ENCODE measurements at places on chromosomes 1 and 21.

- no peak for DNase-seq
Observed at GRCh38 chr1:2103266-2103900, 53.2 kb downstream of the PRKCZ start.

DNA sequence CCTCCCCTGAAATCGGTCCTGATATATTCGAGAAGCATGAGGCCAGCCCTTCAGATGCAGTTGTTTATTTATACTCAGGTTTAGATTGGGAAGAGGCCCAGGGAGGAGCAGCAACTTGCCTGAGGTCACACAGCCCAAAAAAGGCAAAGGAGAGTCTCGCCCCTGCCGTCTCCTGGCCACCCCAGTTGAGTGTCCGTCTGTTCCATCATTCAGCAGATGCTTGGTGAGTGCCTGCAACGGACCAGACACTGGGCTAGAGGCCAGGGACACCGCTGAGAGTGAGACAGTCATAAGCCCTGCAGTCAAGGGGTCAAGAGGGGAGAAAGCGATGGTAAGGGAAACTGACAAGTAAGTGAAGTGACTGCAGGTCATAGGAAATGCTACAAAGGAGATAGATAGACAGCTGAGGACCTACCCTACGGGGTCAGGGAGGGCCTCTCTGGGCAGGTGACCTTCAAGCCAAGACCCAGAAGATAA, 15.4 kb upstream of the SELENON start:
- DNase-seq = no peak

DNA sequence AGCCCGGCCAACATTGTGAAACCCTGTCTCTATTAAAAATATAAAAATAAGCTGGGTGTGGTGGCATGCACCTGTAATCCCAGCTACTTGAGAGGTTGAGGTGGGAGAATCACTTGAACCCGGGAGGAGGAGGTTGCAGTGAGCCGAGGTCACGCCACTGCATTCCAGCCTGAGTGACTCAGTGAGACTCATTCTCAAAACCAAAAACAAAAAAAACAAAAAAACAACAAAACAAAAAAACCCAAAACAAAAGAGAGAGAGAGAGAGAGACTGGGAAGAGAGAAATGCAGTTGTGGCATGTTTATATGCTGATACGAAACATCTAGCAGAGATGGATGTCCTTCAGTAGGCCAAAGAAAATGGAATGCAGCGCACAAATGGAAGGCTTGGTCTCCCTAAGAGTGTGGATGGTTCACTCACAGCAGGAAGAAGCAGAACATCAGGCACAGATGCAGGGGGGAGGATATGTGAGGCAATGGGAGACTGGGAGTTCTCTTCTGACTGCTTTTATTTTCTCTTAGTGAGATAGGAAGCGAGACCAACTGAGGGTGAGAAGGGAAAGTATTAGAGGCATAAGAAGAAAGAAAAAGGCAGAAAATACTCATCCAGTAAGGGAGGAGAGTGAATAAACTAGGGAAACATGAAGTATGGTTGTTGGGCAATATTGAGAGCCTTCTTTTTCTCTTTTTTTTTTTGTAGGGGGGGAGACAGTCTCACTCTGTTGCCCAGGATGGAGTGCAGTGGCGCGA, 16.0 kb downstream of the THEM4 start:
- no peak for DNase-seq

GRCh38 chr1:30864681-30865080, 43.9 kb downstream of the SDC3 start:
- no peak for DNase-seq

- no peak for DNase-seq
Observed at GRCh38 chr1:152022474-152022873, 14.3 kb downstream of the S100A11 start.

DNA sequence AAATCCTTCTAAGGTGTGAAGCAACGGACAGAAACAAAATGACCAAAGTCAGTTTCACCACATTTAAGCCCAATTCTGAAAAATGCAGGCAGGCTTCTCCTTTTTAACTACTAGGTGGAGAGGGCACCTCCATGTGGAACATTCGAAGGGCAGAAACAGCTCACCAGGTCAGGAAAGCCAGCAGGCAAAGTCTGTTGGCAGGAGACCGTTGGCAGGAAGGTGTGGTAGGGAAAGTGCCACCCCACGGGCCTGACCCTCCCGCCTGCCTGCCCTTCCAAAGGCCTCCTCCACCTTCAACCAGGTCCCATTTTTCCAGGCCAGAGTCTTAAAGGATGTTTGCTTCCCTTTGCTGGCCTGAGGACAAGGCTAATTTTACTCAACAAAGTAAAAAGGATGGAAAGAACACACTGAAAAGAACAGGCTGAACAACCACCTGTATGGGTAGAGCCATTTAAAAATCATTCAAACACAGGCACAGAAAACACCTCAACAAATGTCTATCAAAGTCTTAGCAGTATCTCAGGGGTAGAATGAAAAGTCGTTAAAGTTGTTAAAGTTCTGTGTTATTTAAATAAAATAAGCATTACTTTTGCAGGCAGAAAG, 26.4 kb downstream of the CAPZB start:
- DNase-seq = no peak

DNA sequence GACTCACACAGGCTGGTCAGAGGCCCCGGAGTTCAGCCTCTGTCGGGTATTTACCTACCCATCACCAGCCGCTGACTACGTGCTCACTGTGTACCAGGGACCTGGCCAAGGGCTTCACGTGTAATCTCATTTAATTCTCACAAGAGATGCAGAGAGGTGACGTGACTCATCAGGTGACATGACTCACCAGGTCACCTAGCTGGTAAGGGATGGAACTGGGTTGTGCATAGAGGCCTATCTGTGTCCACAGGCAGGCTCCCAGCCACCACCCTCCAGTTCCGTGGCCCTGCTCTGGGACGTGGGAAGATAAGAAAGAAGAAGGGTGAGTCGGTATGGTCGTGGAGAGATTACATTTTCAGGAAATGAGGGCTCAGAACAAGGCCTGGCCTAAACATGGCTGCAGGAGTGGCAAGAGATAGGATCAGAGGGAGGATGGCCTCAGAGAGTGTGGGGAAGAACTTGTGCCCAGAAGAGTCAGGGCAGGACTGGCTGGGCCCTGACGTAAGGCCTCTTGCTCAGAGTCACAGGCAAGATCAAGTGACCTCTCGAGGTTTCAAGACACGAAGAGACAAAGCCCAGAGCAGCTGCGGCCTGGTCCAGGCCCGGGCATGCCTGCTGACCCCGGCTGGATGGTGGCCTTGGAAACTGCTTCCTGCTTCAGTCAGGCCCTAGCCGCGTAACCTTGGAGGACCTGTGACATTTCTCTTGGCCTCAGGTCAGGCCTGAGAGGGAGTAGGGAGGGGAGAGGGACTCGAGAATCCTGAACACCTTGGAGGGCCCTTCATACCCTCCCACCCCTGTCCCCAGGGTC, 52.7 kb upstream of the WASF2 start:
- no peak for DNase-seq

GRCh38 chr1:55702064-55702463, 486.9 kb upstream of the USP24 start:
- DNase-seq = peak; percentile 50

- no peak for DNase-seq
Observed at GRCh38 chr1:1034439-1034781, 14.5 kb downstream of the AGRN start.

- no peak for DNase-seq
Observed at GRCh38 chr1:218617986-218618385, 272.9 kb downstream of the TGFB2 start.

DNA sequence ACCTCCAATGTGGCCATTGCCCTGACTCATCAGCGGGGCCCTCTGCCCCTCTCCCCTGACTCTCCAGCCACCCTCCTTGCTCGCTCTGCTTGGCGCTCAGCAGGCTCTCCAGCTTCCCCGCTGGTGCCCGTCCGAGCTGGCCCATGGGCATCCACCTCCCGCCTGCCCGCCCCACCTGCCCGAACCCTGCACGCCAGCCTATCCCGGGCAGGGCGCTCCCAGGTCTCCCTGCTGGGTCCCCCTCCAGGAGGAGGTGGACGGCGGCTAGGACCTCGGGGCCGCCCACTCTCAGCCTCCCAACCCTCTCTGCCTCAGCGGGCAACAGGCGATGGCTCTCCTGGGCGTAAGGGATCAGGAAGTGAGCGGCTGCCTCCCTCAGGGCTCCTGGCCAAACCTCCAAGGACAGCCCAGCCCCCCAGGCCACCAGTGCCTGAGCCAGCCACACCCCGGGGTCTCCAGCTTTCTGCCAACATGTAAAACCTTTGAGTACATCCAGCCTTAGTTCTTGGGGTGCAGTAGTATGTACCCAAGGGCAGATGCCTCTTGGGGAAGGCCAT, 10.8 kb downstream of the HCN3 start:
- DNase-seq = no peak

GRCh38 chr1:115847787-115848186, 6.9 kb upstream of the NHLH2 start:
- no peak for DNase-seq

DNA sequence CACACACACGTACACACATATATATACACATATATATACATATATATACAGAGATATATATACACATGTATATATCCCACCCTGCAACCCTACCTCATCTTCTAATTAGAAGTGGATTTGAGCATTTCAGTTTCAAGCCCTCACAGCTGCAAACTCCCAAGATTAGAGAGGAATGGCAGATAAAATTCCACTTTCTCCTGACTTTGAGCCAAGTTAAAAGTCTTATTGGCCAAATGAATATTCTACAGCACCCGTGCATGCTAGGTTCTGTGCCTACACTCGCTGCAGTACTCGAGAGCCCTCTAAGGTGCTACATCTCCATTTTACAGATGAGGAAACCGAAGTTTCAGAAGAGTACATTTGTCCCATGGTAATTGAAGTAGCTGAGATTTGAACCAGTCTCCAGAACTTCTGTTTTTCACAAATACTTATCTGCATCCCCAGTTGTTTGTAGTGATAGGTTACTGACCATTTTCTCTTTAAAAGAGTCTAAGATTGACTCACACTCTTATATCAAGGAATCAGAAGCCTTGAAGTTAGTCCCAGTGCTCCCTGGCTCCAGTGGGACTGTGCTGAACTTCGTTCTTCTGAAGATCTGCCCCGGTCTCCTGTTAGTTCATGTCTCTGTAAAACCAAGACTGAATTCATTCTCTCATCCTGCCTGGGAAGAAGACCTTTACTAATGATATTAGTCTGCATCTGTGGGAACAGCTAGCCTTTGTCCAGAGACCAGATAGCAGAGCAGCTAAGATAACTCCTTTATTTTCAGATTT, 292.1 kb downstream of the TM2D1 start:
- no peak for DNase-seq

- DNase-seq = peak; percentile 98
Observed at GRCh38 chr1:21022279-21023040, 154.2 kb downstream of the EIF4G3 start.

DNA sequence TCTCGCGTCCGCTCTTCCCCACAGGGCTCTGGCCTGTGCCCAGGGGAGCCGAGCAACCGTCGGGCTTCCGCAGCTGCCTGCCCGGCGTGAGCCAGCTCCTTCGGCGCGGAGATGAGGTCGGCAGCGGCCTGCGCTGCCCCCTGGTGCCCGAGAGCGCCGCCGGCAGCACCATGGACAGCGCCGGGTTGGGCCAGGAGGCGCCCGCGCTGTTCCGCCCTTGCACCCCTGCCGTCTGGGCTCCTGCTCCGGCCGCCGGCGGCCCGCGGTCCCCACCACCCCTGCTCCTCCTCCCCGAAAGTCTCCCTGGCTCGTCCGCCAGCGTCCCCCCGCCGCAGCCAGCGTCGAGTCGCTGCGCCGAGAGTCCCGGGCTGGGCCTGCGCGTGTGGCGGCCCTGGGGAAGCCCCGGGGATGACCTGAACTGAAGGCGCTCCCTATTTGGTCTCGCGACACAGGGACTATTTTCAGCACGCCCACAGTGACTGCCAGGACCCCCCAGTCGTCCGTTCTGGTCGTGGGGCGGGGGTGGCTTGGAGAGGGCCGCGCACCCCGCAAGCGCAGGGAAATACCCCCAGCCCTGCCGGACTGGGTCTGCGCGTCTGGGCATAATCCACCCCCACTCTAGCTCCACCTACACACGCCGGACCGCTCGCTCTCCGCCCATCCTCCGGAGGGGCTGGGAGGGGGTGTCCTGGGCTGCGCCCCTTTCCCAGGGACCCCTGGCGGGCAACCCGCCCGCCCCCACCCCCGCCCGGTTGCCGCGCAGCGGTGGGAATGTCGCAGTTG, 1.3 kb downstream of the HES3 start:
- peak; percentile 87 for DNase-seq

- DNase-seq = no peak
Observed at GRCh38 chr1:5815716-5816115, 176.5 kb downstream of the NPHP4 start.

DNA sequence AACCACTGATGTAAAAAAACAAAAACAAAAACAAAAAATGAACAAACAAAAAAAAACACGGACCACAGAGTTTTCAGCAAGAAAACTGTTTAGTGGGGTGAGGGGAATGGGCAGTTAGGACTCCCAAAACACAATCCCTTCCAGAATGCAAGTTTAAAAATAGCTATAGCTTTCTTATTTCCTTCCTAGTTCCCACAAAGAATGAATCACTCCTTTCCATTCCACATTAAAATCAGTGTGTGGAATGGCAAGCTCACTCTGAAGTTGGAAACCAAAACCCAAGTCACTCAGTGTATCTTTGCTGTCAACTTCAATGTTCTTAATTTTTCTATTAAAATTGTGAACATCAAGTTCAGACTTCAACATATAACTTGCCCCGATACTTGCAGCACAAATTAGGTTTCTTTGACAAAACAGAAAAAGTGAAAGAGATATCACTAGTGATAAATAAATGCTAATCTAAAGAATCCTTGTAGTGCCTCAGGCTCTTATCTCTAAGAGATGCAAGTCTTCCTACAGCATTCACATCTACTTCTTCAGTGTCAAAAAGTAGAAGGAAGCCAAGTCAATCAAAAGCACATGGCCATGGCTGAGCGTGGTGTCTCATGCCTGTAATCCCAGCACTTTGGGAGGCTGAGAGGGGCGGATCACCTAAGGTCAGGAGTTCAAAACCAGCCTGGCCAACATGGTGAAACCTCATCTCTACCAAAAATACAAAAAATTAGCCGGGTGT, 45.5 kb downstream of the TOR3A start:
- DNase-seq = no peak

DNA sequence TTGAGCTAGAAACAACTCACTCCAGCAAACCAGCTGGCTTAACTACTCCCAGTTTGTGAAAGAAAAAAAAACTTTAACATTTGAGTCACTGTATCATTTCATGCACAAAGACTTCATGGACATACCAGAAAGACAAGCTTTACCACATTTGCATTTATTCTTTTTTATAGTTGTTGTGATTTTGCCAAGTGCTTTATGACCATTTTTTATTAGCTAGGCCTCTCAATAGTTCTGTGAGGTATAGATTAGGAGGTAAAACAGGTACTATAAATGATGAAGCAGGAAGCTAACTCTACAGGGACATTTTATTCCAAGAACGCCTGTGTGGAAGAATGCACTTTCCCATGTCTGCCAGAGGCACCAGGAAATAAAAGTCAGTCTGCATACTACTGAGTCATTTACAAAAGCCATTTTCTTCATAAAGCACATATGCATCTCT, 8.2 kb upstream of the DENND1B start:
- no peak for DNase-seq

GRCh38 chr1:109241344-109241743, 8.0 kb upstream of the CELSR2 start:
- DNase-seq = no peak

Data from RKO (cell line).